LNCaP clone FGC (cell line): ENCODE measurements at places on chromosomes 2 and 18.

GRCh38 chr2:88307817-88308216 is 137.7 kb downstream of the THNSL2 start:
- peak; percentile 1 for DNase-seq

GRCh38 chr2:199558156-199558555 is 100.4 kb upstream of the SATB2 start:
- no peak for DNase-seq

- DNase-seq, result no peak
These were observed 109.9 kb upstream of the NYAP2 start for GRCh38 chr2:225289659-225290058.

DNA sequence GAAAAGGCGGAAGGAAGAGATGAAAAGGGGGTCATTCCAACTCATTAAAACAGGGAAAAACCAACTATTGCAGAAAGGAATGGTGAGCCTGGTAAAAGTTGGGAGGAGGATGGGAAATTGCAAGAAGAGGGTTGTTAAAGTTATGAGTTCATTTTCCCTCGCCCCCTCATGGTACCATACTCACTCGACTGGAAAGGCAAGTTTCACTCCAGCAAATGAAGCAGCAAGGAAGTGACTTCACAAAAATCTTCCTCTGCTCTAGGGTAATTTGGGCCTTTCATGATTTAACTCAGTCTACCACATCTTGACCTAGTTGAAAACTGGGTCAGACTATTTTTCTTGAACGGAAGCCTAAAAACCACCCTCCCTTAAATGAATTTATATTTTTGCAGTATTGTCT is 22.8 kb upstream of the DAW1 start:
- DNase-seq, result peak; percentile 7

DNA sequence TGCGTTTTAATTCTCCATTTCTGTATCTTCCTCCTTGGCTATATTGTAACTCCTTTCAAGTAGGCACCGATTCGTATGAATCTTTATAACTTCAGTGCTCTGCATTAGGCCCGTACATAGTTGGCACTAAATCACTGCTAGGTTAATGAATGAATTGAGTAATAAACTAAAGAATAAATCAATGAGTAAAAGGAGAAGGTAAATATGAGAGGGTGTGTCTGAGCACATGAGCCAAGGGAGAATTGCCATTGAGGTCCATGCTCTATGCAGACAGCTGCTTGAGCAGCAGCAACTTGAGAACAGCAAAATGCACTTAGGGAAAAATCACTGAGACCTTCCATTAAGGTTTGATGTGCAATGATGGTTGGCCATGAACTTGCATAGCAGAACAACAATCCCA is 11.2 kb upstream of the TRPM8 start:
- no peak for DNase-seq

GRCh38 chr2:235212501-235213158 is 260.8 kb downstream of the SH3BP4 start:
- no peak for DNase-seq

DNA sequence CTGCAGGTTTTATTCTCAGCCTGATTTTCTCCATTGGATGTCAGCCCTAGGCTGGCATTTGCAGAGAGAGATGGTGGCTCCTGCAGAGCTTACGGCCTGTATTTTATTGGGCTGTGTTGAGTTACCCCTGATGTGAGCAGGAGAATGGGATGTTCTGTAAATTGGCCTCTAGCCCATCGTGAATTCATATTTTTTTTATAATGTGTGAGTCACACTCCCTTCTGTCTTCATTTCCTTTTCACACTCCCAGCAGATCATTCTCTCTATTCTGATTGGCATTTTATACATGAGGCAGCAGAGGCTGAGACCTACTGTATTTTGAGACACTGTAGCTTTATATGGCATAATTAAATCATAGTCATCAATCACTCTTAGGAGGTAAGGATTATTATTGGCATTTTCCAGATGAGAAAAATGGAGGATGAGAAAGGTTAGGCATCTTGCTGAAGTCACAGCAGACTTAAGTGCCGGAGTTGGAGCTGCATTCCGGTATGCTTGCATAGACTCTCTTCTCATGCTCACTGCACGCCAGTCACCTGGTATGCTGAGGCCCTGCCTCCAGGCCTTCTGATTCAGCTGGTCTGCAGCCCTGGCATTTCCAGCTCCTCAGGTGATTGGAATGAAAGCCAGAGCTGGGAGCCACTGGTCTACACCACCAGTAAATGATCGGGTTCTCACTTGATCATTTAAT is 142.4 kb downstream of the NEDD4L start:
- DNase-seq, result peak; percentile 87

GRCh38 chr2:38654528-38655381 is 11.2 kb upstream of the GALM start:
- DNase-seq, result no peak

DNA sequence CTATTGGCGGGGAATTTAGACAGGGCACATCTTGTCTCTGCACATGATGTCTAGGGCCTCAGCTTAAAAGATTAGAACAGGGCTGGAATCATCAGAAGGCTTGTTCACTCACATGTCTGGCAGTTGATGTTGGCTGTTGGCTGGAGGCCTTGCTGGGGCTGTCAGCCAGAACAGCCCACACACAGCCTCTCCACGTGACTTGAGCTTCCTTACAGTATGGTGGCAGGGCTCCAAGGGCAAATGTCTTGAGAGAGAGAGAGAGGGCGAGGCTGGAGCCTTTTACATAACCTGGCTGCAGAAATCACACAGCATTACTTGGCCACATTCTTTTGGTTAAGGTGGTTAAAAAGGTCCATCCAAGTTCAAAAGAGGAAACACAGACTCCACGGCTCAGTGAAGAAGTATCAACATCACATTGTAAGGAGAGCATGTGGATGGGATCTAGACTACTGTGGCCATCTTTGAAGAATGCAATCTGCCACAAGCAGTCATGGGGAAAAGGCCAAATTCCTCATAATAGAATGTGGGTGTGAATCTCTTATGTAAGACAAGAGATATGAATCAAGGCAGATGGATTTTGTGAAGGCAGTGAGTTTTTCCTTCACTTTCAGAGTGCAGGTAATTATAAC is 30.4 kb downstream of the SRSF7 start:
- peak; percentile 35 for DNase-seq

- no peak for DNase-seq
These were observed 39.0 kb downstream of the ANXA4 start for GRCh38 chr2:69780921-69781320.

DNA sequence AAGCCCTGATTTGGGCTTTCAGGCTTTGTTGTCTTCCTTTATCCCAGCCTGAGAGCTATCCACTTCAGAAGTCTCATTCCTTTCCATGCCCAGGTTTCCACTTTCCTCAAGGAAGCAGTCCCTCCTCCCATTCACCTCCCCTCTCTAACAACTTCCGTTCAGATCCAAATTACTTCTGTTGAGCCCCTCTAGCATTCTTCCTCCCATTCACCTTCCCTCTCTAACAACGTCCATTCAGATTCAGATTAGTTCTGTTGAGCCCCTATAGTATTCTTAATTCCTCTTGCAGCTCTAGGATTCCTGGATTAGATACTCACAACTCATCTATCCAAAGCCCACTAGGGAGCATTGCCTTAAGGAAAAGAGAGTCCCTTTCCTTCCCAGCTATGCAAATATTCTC is 216.8 kb downstream of the RAD51AP2 start:
- no peak for DNase-seq

DNA sequence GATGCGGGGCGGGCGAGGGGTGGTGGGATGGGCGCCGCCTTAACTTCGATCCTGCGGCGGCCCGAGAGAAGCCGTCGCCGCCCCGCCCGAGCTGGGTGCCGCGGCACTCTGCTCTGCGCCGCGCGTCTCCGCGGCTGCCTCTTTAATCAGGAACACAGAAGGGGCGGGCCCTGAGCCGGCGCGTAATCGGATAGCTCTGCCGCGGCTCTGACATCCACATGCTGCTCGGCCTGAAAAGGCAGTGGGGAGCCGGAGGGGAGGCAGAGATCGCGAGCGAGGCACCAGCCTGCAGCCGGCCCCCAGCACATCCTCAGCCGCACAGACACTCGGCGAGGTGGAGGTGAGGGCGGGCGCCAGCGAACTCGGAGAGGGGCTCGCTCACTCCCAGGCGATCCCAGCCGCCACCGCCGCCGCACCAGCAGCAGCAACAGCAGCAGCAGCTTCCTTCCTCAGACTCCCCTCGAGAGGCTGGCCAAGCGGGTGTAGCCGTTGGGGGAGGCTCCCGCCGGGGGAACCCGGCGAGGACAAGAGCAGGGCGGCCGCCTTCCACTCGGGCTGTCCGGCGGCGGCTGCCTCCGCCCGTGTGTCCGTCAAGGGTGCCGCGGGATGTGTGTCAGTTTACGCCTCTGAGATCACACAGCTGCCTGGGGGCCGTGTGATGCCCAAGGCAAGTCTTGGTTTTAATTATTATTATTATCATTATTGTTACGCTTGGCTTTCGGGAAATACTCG is at the start of gene NRP2:
Gene NRP2 (plus strand): TSS at position 263 of the 732 bp plus-strand sequence. CDS start 790 bp downstream, outside the sequence.
- no peak for DNase-seq

DNA sequence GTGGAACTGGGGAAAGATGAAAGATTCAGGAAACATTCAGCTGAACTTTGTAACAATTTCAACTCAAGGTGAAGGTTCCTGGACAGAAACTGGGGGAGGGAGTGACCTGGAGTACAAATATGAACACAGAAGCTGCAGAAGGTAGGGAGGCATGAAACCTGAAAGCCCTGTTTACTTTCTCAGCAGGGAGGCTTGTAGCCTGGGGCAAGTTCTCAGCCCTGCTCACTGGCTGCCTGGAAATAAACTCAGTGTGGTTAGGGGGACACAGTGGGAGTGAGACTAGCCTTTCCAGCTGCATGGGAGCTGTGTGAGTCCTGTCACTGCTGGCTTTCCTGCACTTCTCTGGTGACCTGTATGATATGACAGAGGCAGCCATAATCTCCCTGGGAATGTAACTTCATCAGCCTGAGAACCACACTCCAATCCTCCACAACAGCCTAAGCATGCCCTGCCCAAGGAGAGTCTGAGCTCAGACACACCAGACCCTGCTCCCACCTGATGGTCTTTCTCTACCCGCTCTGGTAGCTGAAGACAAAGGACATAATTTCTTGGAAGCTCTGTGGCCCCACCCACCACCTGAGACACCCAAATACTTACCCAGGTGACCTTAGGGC is 77.0 kb downstream of the ZSWIM2 start:
- DNase-seq, result peak; percentile 35

- no peak for DNase-seq
These were observed 83.8 kb downstream of the NCK2 start for GRCh38 chr2:105828558-105828957.

- no peak for DNase-seq
These were observed 47.4 kb downstream of the TRPM8 start for GRCh38 chr2:233964581-233964980.

GRCh38 chr2:86002375-86002774 is 103.3 kb downstream of the POLR1A start:
- DNase-seq, result no peak

DNA sequence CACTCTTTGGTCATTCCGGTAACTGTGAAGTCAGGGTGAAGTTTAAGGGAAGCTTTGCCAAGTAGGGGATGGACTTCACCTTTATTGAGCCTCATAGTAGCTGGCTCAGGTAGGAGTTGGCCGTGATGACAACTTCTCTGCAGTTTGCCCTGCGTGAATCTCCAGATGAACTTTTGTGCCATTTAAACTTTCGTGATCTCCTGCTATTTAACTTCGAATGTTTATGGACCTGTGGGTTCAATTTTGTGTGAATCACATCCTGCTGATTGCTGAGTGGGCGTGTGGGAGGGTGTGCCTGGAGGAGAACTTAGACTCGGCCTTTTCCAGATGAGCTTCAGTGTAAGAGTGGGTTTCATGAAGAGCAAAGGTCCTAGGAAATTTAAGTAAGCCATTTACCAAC is 4.2 kb downstream of the UGT1A1 start:
- DNase-seq, result no peak

DNA sequence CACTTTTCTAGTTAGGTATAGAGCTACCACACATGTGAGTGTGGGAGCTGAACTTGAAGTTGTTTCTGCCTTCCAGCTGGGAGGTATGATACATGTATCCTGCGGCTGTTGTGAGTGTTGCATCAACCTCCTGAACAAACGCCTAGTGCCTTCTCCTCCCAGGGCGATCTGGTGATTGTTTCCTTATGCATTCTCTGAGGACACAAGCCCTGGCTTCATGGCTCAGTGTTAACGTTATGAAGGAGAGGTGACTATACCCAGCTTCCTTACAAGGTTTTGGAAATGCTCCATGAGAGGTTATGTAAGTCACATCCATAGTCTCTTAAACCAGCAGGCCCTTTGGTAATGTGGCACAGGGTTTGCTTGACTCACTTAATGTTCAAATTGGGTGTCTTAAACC is 64.9 kb downstream of the SPRED2 start:
- DNase-seq, result peak; percentile 43

DNA sequence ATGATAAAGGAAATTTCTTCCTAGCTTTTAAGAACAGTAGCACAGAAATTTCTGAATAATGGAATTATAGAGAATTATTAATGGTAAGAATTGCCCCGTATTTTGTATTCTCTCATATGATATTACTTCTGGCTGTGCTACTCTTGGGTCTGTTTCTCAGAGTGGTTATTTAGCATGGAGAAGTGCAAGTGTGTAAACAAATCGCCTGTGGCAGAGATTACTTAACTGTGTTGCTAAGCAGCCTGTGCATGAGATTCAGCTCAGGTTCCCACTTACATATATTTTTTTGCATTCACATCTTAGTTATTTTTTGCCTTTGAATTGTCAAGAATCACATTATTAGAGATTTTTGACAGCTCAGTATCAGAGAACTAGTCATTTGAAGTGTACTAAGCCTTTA is 80.1 kb upstream of the NFATC1 start:
- DNase-seq, result no peak

DNA sequence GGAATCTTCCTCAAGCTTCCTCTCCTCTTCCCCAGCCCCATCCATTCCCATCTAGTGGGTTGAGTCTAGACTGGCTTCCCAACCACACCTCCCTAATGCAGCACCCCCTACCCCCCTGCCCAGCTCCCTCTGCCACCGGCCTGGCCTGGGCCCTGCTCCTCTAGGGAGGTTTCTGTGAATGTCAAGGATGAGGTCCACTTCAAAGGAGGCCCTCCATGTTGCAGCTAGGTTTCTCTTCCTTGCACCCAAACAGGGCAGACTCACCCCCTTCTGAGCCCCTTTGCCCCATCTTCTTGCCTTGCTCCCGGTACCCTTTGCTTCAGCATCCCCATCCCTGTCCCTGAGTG is 18.3 kb downstream of the EMX1 start:
- no peak for DNase-seq

- DNase-seq, result no peak
These were observed 126.8 kb downstream of the ATP9B start for GRCh38 chr18:79195716-79196683.

GRCh38 chr2:231396058-231396821 is 730 bp downstream of the B3GNT7 start:
- no peak for DNase-seq

DNA sequence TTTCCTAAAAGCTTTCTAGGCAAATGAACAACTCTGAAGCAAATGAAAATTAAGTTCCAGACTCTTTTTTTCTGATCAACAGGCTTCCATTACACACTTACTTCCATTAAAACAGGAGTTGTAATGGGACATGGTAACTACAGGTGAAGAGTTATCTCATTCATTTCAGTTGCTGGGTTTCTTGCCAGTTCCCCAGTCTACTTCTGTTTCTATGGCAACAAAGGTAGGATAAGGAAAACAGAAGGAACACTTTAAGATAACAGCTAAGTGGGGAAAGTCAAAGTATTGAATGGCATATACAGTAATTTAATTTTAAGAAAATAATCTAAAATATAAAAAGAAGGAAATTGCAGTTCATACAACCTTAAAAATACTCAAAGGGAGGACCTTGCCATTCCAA is 25.1 kb downstream of the BAZ2B start:
- no peak for DNase-seq
